ENCODE measurements at places on chromosomes 12 and 14.

DNA sequence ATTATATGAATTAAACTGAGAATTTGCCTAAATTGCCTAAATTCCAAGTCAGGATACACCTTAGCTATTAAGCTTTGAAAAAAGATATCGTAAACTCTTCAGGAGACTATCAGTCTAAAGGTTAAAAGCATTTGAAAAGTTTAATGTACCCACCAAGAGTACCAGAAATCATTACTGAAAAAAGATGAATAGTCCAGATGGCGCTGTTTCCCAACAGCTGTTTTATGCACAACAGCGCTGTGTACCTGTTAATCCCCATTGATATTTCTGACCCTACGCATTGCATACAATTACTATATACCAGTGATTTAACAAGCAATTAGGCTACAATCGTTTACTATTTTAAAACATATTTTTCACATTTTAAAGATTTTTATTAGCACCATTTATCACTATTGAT, 185.0 kb downstream of the PLCZ1 start:
- no peak for DNase-seq

DNA sequence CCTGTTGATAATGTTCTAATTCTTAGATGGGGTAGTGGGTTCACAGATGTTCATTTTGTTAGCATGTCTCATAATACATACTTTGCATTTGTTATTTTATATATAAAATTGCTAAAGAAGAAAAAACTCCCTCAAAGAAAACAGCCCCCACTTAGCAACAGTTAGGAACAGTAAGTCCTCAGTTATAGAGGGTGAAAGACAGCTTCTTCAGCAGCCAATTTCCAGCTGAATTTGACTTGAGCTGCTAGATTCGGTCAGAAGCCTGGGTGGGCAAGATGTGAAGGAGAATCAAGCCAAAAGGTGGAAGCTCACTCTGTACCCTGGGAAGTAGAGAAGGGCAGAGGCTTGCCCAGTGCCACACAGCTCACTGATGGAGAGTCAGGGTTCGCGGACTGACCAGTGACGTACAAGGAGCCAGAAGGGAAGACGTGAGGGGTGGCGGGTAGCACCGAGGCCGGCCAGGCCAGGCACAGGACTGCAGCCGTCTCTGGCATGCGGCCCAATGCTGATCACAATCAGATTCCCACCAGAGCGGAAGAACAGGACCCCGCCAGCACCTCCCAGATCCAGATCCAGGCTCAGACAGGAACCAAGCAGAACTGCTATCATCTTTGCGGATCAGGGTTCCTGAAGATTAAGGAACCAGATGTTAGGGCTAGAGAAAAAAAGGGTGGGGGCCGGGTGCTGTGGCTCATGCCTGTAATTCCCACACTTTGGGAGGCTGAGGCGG, 30.4 kb upstream of the VWF start:
- no peak for DNase-seq

DNA sequence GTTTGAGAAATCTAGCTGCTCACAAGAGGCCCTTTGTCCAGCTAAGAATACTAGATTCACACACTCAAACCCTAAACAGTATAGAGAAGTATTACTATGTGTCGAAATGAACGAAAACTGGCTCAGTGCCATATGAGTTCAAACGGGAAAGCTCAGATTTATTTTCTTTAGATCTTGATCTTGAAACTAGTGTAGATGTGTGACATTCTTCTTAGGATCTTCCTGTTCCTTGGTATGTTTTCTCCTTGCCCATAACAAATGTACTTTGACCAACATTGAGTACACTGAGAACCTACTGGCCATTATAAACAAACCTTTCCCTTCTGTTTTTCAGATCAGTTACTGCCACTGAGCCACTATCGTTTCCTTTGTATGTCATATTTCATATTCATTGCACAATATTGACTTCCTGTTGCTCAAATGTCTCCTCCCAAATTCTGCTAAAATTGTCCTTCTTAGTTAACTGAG, 21.3 kb downstream of the MYBPC1 start:
- no peak for DNase-seq

DNA sequence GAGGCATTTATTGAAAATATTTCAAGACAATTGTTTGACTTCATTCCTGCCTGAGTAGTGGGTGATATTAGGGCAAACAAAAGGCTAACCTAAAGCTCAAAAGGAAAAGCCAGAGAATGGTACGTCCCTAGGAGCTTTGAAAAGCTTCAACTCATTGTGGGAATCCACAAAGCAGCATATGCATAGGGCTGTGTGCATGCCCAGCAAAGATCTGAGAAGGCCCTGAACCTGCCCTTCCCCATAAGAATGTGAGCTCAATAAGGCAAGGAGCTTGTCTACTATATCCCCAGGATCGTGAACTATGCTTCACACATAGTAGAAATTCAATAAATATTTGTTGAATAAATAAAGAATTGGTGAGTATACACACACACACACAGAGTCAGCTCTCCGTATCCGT, 19.1 kb upstream of the RAD52 start:
- DNase-seq: no peak

GRCh38 chr14:55416866-55417265, 5.2 kb upstream of the ATG14 start:
- DNase-seq: no peak

GRCh38 chr12:108580531-108580930, 17.4 kb downstream of the TMEM119 start:
- no peak for DNase-seq

GRCh38 chr14:96914571-96915128, 117.5 kb downstream of the VRK1 start:
- DNase-seq: no peak

- DNase-seq: no peak
Observed at GRCh38 chr12:118061873-118062843, 1.2 kb upstream of the WSB2 start.

- DNase-seq: no peak
Observed at GRCh38 chr14:54166049-54166950, 209.7 kb upstream of the BMP4 start.

GRCh38 chr14:64929014-64929359, 13.6 kb downstream of the GPX2 start:
- no peak for DNase-seq

- DNase-seq: peak; percentile 3
Observed at GRCh38 chr14:50531595-50532501, 521 bp downstream of the MAP4K5 start.
